ENCODE measurements at places on chromosomes 5 and 9. TPM values are rescaled to one million over a fixed set of nuclear protein-coding genes. Genes with fewer than 3 reads are reported as not detected.

DNA sequence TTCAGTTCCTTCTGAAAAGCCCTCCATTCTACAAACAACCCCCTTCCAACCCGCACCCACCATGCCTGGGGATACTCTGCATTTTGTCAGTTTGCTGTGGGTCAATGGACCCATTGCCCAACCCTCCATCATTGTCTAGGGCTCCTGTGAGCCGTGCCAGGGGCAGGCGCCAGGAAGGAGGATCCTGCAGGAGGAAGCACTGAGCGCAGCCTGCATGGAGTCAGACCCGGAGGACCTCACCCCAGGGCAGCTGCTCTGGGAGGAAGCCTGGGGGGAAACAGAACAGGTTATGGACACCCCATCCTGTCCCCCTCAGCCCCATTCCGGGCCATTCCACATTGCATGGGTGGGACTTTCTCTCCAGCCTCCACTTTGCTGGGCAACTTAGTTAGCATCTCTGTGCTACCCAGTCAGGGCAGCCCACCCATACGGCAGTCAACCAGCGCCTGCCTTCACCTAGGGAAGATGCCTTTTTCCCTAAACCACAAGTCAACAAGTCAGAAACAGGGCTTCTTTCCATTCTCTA is 48.6 kb upstream of the VDAC1 start:
- no peak for DNase-seq

DNA sequence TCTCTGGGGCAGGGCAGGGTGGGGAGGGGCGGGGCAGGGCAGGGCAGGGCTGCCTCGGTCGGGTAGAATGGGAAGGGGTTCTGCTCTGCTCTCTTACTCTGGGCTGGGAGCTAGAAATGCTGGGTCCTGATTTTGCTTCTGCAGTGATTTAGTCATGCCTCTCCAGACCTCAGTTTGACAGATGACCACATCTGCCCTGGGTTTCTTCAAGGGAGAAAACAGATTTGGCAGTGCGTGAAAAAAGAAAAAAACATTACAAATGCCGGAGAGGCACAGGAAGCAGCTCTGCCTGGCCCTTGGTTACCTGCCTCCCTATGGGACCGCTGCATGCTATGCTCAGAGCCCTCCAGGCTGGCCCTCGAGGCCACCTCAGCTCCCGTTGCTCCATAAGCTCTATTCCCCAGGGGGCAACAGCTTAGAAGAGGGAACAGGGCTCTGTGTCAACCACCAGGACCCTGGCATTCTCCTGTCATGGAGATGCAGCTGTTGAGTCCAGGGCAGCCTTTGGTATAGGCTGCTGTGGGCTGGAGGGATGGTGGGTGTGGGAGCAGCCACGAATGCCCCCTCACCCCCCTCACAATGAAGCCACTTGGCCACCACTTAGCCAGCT is 53.2 kb upstream of the UBTD2 start:
- DNase-seq = no peak

DNA sequence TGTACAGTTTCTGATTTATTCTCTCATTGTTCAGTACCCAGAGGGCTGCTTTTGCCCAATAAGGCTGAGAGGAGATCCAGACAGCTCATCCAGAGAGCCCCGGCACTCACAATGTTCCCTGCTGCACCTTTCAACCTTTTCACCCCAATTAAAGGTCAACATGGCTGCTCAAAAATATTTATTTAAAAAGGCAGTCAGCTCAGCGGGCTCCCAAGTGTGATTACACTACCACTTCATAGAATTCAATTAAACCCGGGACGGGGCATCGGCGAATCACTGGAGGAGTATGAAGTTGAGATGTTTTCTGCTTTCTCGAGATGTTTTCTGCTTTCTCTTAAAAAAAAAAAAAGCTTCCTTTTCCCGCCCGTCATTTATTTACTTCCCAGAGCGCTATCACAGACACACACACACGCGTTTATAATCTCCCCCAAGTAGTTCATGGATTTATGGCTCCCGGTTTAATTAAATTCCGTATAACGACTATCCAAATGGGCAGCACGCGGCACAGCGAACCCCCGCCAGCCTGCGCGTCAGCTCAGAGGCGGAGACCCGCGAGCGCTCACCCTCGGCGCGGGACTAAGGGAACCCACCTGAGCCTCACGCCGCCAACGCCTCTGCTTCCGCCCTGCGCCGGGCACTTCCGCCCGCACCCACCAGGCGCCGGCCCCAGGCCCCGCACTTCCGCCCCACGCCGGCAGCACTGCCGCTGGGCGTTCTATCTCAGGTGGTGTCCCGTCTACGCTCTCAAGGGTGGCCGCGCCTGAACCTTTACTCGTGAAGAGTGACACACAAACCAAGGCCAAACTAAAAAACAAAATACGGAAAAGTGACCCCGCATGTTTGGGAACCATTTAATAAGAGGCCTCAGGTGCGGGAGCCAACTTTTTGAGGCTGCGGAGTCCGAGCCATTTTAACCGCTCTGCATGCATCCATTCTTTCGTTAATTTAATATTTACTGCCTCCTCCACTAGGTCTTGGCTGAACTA is at the start of gene C5orf63:
Gene C5orf63 (minus strand): TSS at position 642 of the 986 bp plus-strand sequence. CDS start 14,507 bp downstream, outside the sequence.
- DNase-seq = peak; percentile 62

- no peak for DNase-seq
Observed at GRCh38 chr5:131538177-131538593, 96.8 kb downstream of the RAPGEF6 start.

GRCh38 chr5:75975496-75975895 is 107.7 kb upstream of the SV2C start:
- DNase-seq = no peak

DNA sequence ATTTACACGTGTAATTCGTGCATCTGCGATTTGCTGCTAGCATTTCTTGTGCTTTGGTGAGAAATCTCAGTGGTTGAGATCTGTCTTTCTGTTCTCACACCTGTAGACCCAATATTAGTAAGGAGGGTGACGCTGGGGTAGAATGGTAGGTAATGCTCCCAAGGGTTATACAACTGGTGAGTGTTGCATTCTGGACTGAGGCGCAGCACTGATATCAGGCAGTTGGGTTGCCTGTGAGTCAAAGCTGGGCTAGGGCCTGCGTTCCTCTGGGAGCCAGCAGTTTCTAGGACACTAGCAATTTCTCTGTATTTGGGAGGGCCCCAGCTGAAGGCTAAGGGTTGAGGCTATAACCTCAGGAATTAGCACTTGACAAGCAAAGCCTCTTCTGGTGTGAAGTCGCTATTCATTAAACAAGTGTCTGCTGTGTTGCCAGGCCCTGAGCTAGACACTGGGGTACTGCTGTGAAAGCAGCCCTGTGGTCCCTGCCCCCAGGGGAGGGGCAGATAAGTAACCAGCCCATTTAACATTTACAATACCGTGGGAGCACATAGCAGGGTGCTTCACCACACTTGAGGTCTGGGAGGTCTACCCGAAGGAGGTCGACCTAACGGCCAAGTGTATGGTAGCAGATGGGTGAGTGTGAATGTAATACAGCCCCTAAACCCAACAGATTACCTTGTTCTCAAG is 28.7 kb downstream of the LARP1 start:
- DNase-seq = no peak

DNA sequence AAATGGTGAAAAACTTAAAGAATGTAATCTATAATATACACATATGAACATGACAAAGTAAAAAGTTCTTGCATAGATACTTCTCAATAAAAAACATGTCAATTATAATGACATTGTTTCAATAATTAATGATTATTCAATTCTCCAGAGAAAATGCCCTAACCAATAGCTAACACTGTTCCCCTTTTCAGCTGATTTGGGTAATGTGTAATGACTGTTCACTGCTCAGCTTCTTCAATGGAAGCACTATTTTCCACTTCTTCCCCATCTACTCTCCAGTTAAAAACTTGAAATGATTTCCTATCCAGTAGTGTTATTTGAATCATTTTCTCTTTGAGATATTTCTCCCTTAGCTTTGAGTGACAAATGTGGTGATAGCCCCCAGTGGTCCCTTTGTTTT is 62.3 kb downstream of the CEP120 start:
- DNase-seq = no peak

GRCh38 chr5:149474198-149474597 is 77.0 kb downstream of the CSNK1A1 start:
- DNase-seq = no peak

Gene SMIM3
- 61.9 TPM for total RNA-seq

Gene RASEF
- total RNA-seq = under 0.01 TPM

Gene GLDC
- 0.27 TPM for total RNA-seq

Data from hematopoietic multipotent progenitor cell (in vitro differentiated cells).